ENCODE measurements at places on chromosomes 6 and 20.

DNA sequence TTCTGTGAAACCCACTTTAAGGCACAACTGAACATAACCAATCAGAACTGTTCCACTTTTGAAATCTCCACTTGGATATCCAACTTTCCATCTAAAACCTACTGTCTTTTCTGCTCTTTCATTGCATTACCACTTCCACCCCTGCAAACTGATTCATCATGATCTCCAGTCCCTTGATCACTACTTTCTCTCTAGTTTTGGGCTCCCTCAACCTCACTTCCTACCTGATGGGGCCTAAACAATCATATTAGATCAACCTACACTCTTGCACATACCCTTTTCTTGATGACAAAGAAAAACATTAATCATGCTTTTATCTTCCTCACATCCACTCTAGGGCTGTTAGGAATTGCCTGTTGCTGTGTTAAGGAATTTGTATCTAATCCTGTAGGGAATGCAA lies 137.6 kb downstream of the PDSS2 start:
- no peak for DNase-seq

DNA sequence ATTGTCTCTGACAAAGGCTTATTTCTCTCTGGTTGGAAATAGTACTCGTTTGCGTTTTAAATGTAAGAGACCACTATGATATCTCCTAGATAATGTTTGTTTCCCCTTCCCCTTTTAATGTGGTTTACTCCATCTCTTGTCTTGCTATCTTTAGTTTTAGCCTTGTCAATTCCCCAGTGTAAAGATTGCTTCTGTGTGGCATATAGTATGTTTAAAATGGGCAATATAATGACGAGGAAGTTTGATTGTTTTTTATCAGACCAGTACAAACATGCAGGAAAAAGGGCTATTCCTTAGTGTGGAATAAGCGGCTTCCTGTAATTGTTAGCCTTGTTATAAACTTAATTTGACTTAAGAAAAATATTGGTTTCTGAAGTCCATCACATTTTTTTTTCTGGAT lies 3.1 kb downstream of the QKI start:
- DNase-seq = no peak

DNA sequence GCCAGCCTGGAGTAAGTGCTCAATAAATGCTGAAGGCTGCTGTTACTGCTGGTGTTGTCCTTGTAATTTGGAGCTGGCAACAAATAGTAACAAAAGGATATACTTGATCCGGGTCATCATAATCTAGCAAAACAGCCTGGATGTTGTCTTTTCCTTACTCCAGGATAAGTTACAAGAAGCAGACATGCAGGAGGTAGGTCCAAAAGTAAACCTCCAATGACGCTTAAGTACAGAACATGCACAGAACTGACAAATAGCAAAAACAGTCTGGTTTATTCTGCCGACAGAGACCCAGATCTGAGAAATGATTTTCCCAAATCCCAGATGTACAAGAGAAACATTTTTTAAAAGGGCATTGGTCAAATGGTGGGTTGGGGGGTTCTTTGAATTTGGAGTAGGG lies 93.0 kb upstream of the KCNK16 start:
- DNase-seq = no peak

DNA sequence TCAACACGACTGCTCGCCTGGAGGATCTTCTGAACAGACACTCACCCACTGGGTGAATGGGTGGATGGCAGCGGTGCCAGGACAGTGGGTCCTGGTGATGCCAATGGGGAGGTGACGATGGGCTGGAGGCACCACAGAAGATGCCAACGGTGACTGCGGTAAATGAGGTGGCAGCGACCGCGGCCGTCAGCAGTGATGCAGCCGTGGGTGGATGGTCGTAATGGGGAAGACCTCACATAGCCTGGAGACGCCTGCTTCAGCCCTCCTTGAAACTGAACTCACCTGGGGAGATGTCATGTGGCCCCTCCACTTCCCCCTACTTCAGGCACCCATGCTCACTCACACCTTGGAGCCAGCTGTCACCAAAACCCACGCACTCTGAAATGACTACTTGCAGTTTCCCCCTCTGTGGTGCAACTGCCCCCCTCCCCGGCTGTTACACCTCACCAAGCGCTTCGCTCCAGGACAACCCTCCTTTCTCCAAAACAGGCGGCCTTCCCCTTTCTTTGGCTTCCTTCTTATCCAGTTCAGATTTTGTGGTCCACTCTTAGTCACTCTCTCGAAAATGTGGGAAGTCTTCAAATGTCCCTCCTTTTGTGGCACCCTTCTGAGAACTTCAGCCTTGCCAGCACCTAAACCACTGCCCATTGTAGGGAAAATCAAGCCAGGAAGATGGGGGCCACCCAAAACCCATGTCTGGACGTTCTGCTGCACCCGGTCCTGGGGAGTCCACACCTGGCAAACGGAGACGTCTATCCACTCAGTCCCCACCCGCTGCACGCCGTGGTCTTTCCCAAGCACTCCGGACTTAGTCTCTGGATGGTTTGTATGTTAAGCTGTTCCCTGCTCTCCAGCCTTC lies 10.4 kb upstream of the ABHD16B start:
- no peak for DNase-seq

GRCh38 chr20:3730803-3731672 lies 1.4 kb upstream of the HSPA12B start:
- DNase-seq = no peak

DNA sequence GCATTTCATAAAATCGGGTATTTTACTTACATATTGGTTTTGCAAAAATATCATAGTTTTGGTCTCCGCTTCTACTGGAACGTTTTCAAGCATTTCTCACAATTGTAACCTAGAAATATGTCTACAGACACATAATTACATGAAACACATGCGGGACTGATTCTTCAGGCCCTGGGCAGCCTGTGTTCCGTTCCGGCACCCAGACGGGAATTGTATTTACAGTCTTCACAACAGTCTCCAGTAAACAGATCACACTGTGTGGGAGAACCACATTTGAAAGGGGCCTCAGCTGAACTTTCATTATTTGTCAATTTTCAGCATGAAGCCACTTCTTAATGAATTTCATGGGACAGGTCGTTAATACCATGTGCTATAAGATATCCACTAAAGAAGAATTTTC lies 196.9 kb downstream of the DST start:
- DNase-seq = no peak

DNA sequence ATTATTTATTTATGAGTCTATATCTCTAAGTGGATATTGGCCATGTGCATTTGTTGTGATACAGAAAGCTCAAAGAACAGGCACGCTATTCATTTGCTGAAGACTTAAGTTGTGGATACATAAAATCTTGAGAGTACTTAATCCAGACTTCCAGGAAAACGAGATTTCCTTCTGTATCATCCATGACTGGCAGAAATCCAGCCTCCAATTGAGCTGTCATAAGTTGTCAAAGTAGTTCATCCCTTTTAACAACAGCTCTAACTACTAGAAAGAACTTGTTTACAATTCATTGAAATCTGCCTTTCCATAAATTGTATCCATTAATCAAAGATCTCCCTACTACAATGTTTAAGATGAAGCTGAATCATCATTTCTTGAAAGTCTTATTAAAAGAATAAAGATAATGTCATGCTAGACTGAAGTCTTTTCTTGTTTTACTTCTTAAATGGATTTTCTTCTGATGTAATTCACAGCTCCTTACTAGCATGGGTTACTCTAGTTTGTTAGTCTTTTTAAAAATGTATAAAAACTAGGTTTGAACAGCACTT lies 447.3 kb upstream of the CITED2 start:
- DNase-seq = no peak
